ENCODE measurements at places on chromosomes 4 and X.

GRCh38 chr4:94634271-94634670 lies 123.5 kb upstream of the BMPR1B start:
- peak; percentile 88 for DNase-seq

DNA sequence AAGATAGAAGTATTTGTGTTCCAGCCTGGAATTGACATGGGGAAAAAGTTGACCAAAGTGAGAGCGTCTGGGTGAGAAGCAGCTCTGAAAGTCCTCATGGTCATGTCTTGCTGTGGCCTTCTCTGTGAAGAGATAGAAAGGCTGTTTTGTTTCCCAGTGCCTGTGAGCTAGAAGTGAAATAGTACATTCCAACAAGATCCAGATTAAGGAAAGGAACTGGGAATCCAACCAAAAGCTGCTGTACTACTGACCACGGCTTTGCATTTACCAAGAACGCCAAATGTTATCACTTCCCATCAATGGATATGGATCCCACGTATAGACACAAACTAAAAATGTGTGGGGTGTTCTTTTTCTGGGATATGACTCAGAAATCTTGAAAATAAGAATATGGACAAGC lies 51.2 kb downstream of the TENM3 start:
- peak; percentile 35 for DNase-seq

- DNase-seq, result peak; percentile 29
These were observed at the start of gene PPARGC1A for GRCh38 chr4:23889814-23890341. Gene PPARGC1A, minus strand, starts transcription at chr4:23890047. Its CDS starts 90 bp downstream, at chr4:23889957.

- peak; percentile 73 for DNase-seq
These were observed 7.8 kb downstream of the ZCCHC4 start for GRCh38 chr4:25320336-25320735.

DNA sequence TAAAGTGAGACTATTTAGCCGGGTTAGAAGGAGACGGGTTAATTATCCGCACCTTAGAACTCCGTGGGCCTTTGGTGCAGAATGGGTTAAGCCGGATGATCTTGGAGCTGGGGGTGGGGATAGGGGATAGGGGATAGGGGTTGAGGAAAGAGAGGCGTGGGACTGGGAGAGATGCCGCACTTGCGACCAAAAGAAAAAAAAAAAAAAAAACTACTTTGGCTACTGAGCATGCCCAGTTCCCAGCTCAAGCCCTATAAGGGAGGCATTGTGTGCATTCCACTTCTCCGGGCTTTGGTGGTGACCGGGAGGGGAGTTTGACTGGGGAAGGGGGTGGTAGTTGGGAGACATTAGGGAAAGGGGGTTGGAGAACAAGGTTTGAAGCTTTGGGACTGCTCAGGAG lies at the start of gene SLITRK4:
TSS of gene SLITRK4 (minus strand) at position 187 of the 400 bp plus-strand sequence. CDS start 4,993 bp downstream, outside the sequence.
- DNase-seq, result no peak

DNA sequence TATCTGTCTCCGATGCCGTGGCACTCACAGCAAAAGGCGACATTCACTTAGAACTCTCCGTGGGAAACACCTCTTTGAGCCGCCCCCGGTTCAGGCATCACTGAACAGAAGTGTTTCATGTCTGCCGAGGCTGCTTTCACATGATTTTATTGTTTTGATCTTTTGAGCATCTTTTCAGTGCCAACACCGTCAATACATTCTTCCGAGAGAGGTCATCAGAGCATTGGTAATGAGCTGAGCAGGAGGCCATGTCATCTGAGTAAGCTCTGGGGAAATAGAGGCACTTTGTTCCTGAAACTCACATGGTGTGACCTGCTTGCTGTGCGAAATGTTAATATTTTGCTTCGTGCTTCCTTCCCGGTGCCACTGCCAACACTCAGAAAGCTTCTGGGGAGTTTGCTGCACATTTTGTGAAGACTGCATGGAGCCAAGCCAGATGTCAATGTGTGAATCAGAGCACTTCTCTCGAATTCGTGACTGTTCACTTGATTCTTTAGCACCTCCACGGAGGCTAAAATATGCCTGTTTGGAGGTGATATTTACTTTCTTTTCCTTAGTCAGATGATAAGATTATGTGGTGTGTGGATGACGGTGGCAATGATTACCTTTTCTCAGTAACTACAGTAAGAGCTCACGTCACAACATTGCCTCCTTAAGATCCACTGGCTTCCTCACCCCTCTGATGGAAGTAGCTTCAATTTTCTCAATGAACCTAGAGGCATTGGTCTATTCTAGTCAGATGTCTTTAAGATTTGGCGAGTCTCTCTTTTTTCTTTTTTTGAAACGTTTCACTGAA lies 222.3 kb upstream of the HS3ST1 start:
- DNase-seq, result no peak

GRCh38 chr4:189029976-189030504 lies 890.8 kb downstream of the TRIML1 start:
- no peak for DNase-seq

GRCh38 chrX:21638311-21638710 lies 19.8 kb downstream of the KLHL34 start:
- peak; percentile 71 for DNase-seq

GRCh38 chr4:166318810-166319525 lies 445.9 kb downstream of the TLL1 start:
- DNase-seq, result peak; percentile 90

GRCh38 chr4:102399021-102399420 lies 53.7 kb upstream of the SLC39A8 start:
- DNase-seq, result no peak

DNA sequence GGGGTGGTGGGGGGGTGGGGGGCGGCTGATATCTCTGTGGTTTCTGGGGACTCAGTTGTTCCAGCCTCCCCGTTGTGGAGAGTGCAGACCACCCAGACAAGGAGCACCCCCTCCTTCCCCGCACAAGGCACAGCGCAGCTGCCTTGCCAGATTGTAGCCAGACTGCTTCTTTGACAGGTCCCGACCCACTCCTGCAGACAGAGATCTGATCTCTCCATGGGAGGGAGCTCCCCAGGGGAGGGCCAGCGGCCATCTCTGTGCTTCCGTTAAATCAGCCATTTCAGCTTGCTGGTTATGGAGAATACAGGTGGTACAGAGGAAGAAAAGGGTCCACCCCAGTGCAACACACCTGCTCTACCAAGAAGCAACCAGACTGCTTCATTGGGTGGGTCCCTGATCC lies 80.8 kb downstream of the FGF16 start:
- DNase-seq, result no peak

DNA sequence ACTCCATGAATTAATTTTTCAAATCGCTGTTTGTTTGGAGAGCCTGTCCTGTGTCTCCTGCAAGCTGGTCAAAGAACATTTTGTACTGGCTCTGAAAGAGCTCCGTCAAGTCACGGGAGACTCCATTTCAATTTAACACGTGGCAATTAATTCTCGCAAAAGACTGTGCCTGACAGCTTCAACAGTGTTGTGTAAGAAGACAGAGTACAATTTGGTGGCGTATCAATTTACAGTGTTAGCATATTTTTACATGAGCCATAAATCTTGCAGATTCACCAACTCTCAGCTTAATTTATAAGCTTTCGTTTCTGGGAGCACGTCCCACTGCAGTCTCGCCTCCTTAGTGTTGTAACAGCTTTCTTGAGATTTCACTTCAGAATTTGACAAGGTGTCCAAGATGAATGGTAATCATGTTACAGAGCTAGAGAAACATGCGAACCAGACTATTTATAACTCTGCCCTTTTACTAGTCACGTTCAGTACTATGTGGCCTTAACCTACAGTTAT lies 70.8 kb downstream of the RWDD4 start:
- DNase-seq, result peak; percentile 73

- DNase-seq, result no peak
These were observed 16.0 kb upstream of the RAP1GDS1 start for GRCh38 chr4:98245226-98245625.

- DNase-seq, result no peak
These were observed 80.2 kb upstream of the ESX1 start for GRCh38 chrX:104334971-104335370.

- DNase-seq, result no peak
These were observed 2.0 kb downstream of the AREG start for GRCh38 chr4:74446896-74447295.

Data from fibroblast of skin of right quadriceps (primary cell).